ENCODE measurements at places on chromosomes 1 and 21.

DNA sequence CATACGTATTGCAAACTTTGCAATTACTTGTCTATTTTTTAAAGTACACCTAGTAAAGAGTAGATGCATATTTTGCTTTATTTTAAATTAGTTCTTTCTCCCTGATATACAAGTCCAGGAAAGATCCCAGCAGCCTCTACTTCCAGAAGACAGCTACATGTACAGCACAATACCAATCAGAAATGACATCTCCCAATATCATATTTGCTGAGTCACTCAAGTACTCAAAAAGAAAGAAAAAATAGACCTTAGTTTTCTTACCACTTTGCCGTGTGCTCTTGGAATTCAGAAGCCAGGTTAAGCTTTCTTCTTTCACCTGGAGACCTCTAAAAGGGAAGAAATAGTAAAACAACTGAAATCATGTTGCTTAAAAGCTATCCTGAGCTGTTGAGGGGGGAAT, 412.6 kb upstream of the RUNX1 start:
- peak; percentile 7 for DNase-seq

DNA sequence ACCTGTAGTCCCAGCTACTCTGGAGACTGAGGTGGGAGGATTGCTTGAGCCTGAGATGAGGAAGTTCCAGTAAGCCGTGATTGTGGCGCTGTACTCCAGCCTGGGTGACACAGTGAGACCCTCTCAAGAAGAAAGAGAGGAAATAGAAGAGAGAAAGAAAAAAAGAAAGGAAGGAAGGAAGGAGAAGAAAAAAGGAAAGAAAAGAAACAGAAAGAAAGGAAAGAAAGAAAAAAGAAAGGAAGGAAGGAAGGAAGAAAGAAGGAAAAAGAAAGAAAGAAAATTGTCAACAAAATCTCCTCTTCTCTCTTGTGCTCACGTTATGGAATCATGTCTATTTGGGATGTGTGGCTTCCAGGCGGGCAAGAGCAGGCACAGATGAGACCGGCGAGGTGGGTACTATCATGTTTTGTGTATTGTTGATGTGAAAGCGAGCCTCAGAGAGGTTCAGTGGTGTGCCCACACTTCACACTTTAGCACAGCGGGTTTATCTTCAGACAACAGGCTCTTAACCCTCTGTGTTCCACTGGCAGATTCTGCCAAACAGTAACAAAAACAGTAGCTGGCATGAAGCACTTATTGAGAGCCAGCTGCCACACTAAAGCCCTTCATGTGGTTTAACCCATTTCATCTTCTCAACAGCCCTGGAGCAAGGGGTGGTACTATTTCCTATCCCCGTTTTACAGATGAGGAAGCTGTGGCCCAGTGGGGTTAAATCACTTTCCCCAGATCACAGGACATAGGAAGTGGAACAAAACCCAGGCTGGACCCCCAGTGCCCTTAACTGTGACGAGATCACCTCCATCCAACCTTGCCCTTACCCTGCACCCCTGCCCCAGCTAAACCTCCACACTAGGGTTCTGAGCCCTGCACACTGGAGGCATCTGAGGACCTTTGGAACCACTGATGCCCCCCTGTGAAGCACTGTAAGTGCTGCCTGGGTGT, 94.7 kb upstream of the TARDBP start:
- DNase-seq = no peak

GRCh38 chr1:106785176-106785575, 271.3 kb upstream of the PRMT6 start:
- DNase-seq = no peak

GRCh38 chr1:54421101-54421504, 14.9 kb upstream of the SSBP3 start:
- no peak for DNase-seq

DNA sequence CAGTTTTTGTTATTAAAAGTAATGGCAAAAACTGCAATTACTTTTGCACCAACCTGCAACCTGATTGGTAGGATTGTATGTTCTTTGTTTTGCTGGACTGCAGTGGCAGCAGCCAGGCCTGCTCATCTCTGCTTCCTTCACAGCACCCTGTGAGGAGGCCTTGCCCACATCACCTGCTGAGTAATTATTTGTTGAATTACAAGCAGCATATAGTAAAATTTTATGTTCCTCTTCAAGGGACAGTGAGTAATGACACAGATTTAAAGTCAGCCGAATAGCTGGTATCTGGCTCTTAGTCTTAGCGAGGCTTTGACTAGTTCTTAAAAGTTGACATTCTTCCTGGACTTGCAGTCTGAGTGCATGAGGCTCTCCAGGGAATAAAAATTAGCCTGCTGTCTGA, 435.1 kb downstream of the PRDM2 start:
- DNase-seq = no peak

GRCh38 chr1:55278378-55278777, 63.2 kb upstream of the USP24 start:
- no peak for DNase-seq

DNA sequence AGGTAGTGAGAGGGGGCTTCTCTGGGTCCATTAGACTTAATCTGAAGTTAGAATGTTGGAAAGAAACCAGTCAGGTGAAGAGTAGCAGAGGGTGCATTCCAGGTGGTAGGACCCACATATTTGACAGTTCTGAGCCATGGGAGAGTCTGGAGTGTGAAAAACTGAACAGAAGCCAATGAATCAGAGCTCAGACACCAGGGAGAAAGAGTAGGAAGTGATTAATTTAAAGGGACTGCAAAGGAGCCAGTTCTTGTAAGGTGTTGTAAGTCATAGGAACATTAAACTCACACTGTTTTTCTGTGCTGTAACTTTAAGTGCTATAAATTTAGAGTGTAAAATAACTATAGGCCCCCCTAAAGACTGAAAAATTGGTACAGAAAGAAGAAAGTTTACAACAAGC, 5.9 kb upstream of the DHX9 start:
- DNase-seq = peak; percentile 56

DNA sequence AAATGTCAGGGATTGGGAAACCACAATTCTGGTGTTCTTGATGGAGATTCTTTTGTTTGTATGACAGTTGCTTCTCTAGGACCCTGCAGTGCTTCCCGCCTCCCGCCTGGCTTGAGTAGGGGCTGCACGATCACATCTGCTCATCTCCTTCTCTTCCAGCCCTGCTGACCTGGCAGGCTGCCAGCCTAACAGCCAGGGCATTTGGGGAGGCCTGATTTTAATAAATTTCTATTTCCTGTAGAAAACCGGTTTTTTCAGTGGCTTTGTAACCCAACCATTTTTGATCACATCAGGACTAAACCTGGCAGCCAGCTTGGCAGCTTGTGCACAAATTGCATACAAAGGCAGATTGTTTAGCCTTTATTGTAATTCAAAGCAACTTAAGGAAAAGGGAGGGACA, 78.9 kb downstream of the UBE2U start:
- DNase-seq = no peak

DNA sequence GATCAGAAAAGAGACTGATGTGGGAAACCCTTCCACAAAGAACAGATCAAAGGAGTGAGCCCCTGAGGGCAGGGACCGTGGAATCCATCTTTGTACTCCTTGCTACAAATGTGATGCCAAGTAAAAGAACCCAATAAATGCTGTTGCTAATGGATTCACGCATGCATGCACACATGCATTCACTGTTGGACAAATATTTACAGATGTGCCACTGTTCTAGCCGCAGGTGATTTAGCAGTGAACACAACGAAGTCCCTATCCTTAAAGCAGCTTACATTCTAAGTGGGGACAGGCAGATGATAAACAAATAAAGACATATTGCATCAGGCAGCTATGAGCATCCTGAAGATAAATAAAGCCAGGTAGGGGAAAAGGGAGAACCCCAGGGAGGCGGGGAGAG, 67.8 kb downstream of the ITPKB start:
- no peak for DNase-seq

GRCh38 chr1:90671251-90671650, 45.9 kb downstream of the BARHL2 start:
- no peak for DNase-seq

DNA sequence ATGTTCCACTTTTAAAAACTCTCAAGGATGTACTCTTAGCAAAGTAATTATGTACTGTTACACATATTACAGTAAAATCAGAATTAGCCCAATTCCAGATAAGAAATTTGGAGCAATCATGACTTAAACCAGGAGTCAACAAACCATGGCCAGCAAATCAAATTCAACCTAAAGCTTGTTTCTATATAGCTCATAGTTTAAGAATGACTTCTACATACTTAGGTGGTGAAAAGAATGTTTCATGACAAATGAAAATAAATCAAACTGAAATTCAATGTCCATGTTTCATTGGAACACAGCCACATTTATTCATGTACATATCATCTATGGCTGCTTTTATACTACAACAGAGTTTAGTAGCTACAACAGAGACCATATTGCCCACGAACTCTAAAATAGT, 35.1 kb downstream of the FRRS1 start:
- peak; percentile 56 for DNase-seq

GRCh38 chr1:177310326-177310725, 139.6 kb downstream of the BRINP2 start:
- no peak for DNase-seq

DNA sequence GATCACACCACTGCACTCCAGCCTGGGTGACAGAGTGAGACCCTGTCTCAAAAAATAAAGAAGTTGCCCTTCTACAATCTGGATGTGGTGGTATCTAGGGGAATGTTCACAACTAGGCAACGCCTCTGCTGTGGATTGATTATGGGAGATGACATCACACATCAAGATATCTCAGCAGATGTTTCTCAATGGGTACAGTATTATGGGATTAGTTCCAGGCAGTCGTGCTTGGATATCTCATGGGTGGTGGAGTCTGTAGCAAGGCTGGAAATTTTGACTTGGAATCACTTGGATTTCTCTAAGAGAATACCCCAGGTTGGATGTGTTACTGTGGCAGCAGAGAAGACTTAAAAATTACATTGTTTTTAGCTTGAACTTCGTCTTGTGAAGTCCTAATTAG, 7.7 kb downstream of the IFNAR2 start:
- no peak for DNase-seq

DNA sequence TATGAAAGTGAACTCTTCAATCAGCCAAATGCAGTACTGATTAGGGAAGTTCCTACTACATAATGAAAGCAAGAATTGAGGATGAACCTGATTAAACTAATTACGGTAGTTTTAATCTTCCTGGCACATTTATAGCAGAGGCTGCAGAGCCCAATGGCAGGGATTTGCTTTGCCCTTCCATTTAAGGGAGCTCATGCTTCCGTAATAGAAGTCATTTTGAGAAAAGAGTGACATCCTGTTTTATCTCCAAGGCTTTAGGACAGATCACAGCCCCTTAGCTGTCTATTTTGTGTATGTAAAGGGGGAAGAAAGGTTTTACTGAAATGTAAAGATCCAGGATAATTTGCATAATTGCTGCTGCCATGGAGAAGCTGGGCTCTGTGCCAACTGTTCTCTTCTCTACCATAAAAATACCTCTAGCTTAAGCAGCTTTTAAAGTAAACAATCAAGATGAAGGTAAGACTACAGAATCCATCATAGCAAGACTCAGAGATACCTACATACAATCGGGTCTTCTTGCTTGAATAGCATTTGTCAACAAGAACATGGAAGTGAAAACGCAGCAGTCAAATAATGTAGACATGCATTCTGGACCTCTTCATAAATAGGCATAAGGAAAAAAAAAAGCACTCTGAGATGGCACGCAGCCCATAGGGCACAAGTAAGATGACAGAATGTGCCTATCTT, 62.5 kb downstream of the ASH1L start:
- peak; percentile 25 for DNase-seq

- no peak for DNase-seq
Measured at GRCh38 chr1:110872745-110873720, at the start of gene CD53. CD53 (plus strand) TSS chr1:110873148; CDS start chr1:110891409, 18,261 bp downstream.

- peak; percentile 35 for DNase-seq
Measured at GRCh38 chr1:87117761-87118368, 203.4 kb downstream of the HS2ST1 start.

- DNase-seq = no peak
Measured at GRCh38 chr1:188261849-188262248, 1433.1 kb downstream of the PLA2G4A start.

DNA sequence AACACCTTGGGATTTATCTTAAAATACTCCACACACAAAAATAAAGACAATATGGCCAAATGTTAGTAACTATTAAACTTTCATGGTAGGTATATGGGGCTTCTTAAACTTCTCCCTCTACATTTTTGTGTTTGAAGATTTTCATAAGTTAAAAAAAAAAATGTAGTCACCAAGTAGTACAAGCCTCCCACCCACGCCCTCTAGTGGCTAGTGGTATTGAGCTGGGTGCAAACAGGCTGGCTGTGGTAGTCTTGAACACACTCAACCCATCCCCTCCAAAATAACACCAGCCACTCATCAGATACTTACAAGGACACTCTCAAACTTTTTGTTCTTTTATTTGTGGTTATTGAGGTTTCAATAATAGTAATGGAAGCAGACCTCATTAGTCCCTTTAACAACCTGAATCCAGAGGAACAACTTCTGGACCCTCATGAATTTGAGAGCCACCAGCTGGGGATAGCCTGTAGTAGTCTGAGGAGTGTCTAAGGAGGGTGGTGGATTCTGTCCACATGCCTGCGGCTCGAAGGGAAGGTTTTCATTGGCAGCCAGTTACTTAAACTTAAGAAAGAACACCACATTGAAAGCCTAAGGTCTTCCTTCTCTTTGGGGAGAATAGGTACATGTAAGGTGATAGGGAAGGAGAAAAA, 15.6 kb downstream of the RD3 start:
- peak; percentile 69 for DNase-seq

Measured in iris pigment epithelial cell (primary cell).